ENCODE measurements at places on chromosomes 12 and 14. TPM values are rescaled to one million over a fixed set of nuclear protein-coding genes. Genes with fewer than 3 reads are reported as not detected.
A peak's percentile ranks its signal among the peaks of the same experiment; 100 is the strongest.

DNA sequence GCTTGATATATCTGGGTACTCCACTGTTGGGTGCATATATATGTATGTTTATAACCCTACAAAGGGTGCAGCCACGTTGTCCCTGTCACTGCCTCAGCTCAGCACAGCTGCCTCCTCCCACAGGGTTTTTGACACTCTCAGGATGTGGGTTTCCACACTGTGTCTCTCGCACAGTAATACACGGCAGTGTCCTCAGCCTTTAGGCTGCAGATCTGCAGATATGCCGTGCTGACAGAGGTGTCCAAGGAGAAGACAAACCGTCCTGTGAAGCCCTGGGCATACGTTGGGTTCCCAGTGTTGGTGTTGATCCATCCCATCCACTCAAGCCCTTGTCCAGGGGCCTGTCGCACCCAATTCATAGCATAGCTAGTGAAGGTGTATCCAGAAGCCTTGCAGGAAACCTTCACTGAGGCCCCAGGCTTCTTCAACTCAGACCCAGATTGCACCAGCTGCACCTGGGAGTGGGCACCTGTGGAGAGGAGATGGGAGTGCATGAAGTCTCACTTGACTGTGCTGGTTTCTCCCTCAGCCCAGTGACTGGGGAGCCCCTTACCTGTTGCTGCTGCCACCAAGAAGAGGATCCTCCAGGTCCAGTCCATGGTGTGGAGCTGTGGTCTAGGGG lies 498.7 kb downstream of the TMEM121 start:
- peaks cover 25% of the 10 kb centered on the region for H3K4me1 ChIP-seq
- peak; percentile 69 for DNase-seq
- H3K36me3 ChIP-seq = peaks cover 4% of the 10 kb centered on the region
- peaks cover 15% of the 10 kb centered on the region for H3K27me3 ChIP-seq
- peak overlapping the region; percentile 51 for H3K27ac ChIP-seq

KCNH5 gene
- total RNA-seq = not detected

SERPINA6 gene
- not detected for total RNA-seq

DNA sequence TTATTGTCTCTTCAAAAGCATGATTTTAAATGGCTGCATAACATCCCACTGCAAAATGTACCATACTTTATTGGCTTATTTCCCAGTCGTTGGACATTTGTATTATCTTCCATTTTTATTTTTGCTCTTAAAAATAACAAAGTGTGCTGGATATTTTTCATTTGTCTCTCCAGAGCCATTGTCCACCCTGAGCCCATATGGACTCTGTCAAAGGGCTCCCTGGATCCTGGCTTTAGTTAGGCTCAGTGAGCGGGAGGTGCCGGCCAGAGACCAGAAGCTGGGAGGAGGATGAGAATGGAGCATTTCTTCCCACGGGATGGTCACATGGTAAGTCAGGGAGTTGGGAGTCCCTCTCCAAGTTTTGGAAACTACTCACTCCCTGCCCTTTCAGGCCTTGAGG lies 296.9 kb downstream of the NUAK1 start:
- no peak for DNase-seq
- no peak overlapping the region for H3K27ac ChIP-seq
- no peaks in the 10 kb centered on the region for H3K27me3 ChIP-seq
- no peaks in the 10 kb centered on the region for H3K36me3 ChIP-seq
- H3K4me3 ChIP-seq = no peak overlapping the region

KRT79 gene
- not detected for total RNA-seq

FBXO34 gene
- 18.3 TPM for total RNA-seq

DNA sequence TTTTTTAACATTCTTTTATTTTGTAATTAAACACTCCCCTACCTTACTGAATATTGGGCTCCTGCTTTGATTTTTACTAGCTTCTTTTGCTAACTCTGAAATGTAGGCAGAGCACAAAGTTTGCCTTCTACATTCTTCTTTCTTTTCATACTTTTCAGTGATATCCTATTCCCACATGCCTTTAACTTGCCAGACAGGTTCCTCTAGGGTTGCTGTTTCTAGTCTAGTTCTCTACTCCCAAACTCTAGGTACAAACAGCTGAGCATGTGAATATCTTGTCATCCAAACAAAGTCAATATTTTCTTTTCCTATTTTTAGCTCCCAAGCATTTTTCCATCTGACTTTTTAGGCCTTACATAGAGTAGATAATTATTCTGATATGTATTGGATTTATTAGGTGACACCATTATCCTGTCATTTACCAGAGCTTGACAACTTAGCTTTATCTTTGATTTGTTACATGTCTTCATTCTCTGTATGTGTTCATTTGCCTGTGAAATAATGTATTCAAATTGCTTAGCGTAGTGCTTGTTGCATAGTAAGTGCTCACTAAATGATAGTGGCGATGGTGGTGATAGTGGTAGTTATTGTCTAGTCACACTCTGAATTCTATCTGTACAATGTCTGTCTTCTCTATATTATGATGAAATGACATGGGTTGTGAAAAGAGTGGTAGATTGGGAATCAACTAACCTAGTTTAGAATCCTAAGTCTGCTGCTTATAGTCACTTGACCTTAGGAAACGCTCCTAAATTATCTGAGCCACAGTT lies 73.6 kb upstream of the DNM1L start:
- H3K27me3 ChIP-seq = no peaks in the 10 kb centered on the region
- peaks cover 10% of the 10 kb centered on the region for H3K4me1 ChIP-seq
- H3K4me3 ChIP-seq = no peak overlapping the region
- no peak overlapping the region for H3K27ac ChIP-seq
- H3K36me3 ChIP-seq = peaks cover 2% of the 10 kb centered on the region

ZNF891 gene
- total RNA-seq = 2.3 TPM

ANO4 gene
- not detected for total RNA-seq

KRT73 gene
- 0.45 TPM for total RNA-seq

CCDC92 gene
- 14.8 TPM for total RNA-seq

DNA sequence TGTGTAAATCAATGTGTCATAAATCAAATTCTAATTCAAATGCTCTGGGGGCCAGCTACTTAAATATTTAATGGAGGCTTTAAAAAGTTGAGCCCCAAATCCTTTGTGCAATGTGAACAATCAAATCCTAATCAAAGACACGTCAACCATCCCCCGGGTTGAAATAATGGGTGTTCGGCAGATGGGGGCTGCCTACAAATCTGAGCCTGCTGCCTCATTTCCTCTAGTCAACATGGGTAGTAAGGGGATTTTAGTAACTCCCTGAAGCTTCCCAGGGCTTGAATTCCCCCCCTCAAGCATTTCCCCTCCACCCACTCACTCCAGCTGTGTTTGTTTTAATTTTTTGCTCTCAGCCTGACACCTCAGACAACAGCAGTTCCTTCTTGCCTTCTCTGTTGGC lies 37.8 kb downstream of the SRRM4 start:
- no peaks in the 10 kb centered on the region for H3K4me1 ChIP-seq
- H3K27ac ChIP-seq = no peak overlapping the region
- no peaks in the 10 kb centered on the region for H3K27me3 ChIP-seq
- no peak overlapping the region for H3K4me3 ChIP-seq

- H3K27ac ChIP-seq = no peak overlapping the region
- H3K4me1 ChIP-seq = no peaks in the 10 kb centered on the region
- H3K27me3 ChIP-seq = peaks cover 21% of the 10 kb centered on the region
- no peak for DNase-seq
These were observed 27.3 kb downstream of the DLK1 start for GRCh38 chr14:100754020-100754419.

STAC3 gene
- total RNA-seq = 7.5 TPM

GRCh38 chr12:12178559-12178958 lies 88.3 kb downstream of the LRP6 start:
- H3K27ac ChIP-seq = no peak overlapping the region
- no peak overlapping the region for H3K4me3 ChIP-seq
- H3K36me3 ChIP-seq = no peaks in the 10 kb centered on the region

ST8SIA1 gene
- total RNA-seq = 0.29 TPM

DNA sequence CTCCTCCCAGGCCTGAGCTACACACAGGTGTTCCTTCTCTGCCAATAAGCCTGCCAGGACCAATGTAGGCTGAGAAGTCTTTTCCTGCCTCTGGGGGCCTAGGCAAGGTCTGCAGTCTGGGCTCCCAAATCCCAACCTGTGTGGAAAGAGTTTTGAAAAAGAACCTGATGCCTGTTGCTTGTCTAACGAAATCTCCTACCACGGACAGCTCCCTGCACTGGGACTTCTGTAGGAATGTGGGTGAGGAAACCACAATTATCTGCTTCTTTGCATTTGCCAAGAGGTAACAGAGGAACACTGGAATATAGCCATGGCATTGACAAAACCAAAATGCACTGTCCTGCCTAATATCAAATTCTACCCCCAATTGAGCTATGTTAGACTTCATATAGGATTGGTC lies 877.0 kb upstream of the TMEM132C start:
- no peaks in the 10 kb centered on the region for H3K36me3 ChIP-seq
- H3K27me3 ChIP-seq = no peaks in the 10 kb centered on the region
- H3K27ac ChIP-seq = no peak overlapping the region
- H3K4me3 ChIP-seq = no peak overlapping the region
- no peak for DNase-seq

DNA sequence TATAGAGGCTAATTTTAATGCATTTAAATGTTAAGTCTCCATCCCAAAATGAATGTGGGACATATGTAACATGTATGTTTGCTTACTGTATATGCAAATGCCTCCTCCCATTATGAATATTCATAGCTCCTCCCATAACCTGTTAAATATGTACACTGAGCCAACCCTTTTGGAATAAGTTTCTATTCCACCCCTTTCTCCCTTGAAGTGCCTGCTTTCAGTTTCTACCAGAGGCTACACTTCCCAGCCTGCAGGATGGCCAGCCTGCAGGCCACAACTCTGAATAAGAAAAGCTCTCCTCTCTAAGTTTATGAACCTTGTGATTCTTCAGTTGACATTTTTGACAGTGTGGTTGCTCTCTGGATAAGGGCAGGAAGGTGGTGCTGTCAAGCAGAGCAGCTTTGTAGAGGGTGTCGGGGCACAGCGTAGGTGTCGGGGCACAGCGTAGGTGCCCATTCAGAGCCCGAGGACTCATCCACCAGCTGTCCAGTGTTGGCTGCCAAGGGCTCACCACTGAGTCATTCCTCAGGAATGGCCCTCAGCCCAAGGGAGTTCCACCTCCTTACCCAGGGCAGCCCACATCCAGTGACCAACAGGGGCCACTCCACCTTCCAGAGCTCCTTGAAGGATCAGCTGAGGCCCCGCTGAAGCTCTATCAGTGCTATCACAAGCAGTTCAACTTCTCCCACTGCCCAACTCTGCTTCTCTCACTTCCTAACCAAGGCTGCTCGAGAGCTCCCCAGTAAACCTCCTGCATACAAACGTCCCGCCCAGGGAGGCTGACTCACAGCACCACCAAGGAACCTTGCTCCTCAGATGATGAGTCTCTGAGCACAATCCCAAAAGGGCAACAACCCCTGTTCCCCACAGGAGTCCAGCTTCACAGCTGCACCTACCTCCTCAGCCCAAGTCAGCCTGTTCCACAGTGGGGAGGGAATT lies 31.4 kb downstream of the VWF start:
- peaks cover 10% of the 10 kb centered on the region for H3K27me3 ChIP-seq
- no peak for DNase-seq
- no peaks in the 10 kb centered on the region for H3K36me3 ChIP-seq
- peaks cover 10% of the 10 kb centered on the region for H3K4me1 ChIP-seq
- H3K4me3 ChIP-seq = no peak overlapping the region
- H3K27ac ChIP-seq = no peak overlapping the region

GRCh38 chr12:19957308-19958125 lies 410.8 kb upstream of the PDE3A start:
- DNase-seq = no peak
- no peak overlapping the region for H3K27ac ChIP-seq
- no peaks in the 10 kb centered on the region for H3K27me3 ChIP-seq
- H3K4me3 ChIP-seq = no peak overlapping the region
- H3K4me1 ChIP-seq = no peaks in the 10 kb centered on the region

DNA sequence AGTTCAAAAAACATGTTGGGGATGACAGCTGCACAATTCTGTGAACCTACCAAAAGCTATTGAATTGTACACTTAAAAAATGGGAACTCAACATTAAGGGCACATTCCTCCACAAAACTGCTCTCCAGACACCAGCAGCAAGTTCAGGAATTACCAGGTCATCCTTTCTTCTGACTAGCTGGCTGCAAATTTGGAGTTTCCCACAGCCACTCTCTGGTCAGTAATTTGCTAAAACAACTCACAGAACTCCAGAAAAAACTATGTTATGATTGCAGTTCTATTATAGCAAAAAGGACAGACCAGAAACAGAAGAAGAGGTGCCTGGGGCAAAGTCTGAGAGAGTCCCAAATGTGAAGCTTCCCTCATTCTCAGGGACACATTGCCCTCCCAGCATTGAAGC lies 20.1 kb upstream of the PLEKHD1 start:
- H3K27me3 ChIP-seq = no peaks in the 10 kb centered on the region
- no peak for DNase-seq
- H3K36me3 ChIP-seq = no peaks in the 10 kb centered on the region
- no peak overlapping the region for H3K27ac ChIP-seq

Data from activated CD8-positive, alpha-beta T cell treated with anti-CD3 and anti-CD28 coated beads, Interleukin-2, amount 10 ng/mL, durations not matched to agents 7 days and 5 days (primary cell).